ENCODE measurements at places on chromosomes 1 and 21.

DNA sequence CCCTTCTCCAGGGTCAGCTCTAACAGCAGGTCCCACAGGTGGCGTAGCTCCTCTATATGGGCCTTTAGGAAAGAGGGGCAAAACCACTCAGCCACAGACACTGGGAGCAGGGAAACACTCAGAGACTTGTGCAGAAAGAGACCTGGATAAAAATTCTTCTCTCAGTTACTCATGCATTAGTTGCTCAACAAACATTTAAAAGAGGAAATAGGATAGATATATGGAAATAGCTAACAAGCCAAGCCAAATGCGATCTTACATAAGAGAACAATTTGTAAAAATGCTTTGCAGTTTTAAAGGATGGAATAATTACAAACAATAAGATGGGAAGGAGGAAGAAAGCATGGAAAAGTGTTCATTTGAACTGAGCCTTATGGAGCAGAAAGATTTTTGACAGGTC is 4.9 kb downstream of the SPTA1 start:
- no peak for DNase-seq

GRCh38 chr1:191674626-191675179 is 483.6 kb upstream of the RGS18 start:
- no peak for DNase-seq

DNA sequence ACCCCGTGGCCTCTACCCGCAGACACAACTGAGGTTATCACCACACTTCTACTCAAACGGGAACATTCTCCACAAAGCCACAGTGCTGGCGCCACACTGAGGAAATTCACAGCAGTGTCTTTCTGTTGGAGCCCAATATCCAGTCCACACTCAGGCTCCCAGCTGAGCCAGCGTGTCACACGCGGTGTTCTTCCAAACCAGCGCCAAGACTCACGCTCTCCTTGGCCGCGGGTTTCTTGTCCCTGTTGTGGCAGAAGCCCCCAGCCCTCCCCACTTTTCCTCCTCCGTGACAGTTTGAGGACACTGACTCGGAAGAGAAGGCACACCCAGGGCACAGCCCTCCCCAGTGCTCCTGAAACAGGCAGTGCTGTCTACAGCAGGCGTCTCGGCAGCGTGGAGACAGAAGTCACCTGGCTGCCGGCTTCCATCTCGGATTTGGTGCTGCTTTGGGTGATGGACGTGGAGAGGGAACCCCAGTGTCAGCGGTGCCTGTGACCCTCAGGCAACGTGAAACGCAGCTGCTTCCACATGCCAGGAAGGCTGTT is 35.4 kb upstream of the AGPAT3 start:
- DNase-seq, result no peak

DNA sequence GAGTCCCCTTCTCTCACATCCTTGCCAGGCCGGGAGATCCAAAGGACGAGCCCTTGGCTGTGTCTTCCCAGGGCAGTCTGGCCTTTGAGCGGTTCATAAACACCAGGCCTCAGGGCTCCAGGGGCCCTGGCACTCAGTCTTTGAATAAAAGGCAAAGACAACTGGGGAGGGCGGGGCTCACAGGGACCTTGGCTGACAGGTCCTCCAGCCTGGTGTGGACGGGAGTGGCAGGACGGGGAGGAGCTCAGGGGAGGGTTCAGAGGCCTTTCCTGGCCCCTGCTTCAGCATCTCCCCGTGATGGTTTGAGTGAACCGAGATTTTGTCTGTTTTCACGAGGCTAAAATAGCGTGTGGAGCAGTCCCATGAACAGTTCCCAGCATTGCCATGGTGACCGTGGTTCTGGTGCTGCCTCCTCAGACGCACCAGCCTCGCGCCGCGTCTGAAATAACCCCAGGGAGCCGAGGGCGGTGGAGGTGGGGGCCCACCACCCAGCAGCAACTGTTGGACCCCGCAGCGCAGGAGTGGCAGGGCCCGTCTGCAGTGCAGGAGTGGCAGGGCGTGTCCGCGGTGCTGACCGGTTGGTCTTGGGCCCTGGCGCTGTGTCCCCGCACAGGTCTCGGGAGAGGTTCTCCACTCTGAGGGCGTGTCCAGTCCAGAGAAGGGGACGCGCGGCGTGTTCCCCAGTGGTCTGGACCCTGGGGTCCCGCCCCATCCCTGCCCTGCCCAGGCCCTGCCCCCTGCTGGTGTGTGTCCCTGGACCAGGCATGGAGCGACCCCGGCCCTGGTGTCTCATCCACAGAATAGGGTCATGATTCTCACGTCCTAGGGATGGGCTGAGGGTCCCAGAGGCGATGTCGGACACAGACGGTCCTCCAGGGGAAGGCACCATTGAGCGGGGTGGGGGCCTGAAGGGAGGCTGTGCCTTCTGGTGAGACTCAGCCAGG is 7.1 kb upstream of the PRKCZ start:
- DNase-seq, result no peak

DNA sequence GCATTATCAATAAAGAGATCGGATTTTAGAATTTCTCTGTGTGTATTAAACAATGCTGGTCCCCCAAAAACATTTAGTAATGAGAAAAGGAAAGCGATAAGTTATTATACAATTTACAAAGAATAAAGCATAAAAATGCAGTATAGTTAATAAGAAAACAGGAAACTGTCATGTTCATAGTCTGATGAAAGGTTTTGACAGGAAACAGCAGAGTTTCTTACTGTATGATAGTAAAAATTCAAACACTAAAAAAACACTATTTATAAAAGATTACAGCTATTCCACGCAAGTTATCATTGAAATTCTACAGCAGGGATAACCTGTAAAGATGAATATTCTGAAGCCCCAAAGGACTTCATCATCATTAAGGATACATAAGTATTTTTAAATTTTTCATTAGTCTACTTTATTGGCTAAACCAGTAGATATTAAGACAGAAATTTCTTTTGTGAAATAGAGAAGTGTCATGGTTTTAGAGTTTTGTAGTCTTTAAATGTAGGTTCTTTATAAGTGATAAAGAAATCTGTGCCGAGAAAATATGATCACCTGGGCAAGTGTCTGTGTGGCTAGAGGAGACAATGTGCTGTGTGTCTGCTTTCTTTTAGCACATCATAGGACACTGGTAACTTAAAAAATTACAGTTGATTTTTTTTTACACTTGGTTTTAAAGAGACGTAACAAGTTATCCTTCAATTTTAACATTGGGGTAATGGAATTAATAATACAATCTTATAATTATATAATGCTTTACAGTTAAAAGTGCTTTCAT is 49.7 kb upstream of the GFI1 start:
- DNase-seq, result no peak

DNA sequence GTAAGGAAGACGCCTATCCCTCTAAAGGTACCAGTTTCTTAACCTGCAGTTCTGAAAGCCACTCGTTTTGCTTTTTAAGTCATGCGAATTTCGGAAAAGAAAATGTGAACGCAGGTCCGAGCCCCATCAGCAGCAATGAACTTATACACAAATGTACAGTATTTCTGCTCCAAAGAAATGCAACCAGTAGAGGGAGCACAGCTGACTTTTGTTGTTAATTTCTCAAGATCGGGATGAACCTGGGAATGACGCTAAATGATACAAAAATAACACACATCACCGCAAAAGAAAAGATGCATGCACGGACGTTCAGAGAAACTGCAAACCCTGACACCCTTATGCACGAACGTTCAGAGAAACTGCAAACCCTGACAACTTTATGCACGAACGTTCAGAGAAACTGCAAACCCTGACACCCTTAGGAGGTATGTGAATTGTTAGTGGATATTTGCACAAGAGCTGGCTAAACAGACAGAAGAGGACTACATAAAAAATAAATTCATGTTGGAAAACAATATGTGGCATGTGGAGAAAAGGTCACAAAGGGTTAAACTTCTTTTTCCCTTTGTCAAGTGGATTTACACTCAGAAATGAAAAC is 3.5 kb upstream of the TIAM1 start:
- peak; percentile 41 for DNase-seq
